ENCODE measurements at places on chromosomes 4 and X. TPM values are rescaled to one million over a fixed set of nuclear protein-coding genes. Genes with fewer than 3 reads are reported as not detected.

DNA sequence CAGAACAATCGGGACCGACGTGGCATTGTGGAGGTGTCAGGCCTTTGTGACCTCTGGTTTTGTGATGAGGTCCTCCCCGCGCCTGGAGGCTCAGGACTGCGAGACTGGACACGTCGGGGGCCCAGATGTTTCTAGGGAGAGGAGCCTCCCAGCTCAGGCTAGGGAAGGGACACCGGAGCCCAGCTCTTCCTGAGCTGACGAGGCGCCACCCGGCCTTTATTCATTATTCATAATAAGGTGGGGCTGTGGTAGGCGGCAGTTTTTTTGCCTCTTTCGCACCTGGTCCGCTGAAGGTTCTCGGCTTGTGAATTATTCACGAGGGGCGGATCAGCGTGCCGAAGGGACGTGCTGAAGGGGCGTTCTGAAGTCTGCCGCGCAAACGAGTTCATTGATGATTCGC is 2.3 kb upstream of the UBA1 start:
- no peak for DNase-seq

GRCh38 chr4:107035819-107036583 is at the start of gene DKK2:
Gene DKK2, minus strand, starts transcription at chr4:107036313. Its CDS starts 722 bp downstream, at chr4:107035591.
- no peak for DNase-seq

GRCh38 chr4:119490335-119490734 is 138.3 kb downstream of the PDE5A start:
- no peak for DNase-seq

BMX gene
- total RNA-seq, result not detected

Measured in kidney epithelial cell (primary cell).